SK-N-MC (cell line): ENCODE measurements at places on chromosomes 5 and 9.

DNA sequence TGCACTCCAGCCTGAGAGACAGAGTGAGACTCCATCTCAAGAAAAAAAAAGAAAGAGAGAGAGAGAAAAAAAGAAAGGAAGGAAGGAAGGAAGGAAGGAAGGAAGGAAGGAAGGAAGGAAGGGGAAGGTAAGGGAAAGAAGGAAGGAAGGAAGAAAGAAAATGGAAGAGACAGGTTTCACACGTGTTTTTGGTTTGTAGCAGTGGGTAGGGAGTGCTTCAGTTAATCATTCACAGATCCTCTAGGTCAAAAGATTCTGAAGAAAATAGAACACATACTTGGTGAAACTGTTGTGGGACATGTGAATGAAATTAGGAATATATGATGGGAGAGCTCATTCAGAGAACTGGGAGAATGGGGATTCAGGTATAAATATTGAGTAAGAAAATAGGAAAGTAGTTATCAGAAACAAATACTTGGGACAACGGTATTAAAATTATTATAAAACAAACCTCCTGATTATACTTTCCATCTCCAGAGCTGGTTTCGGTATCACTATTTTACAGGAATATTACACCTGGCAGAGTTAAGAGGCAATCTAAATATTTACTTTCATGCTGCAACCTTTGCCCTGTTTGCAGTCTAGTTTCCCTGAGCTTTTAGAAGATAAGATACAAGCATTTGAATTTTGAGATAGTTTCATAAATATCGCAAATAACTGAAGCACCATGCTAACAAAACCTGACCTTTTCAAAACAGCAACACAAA lies 37.2 kb downstream of the MARVELD2 start:
- peak; percentile 37 for DNase-seq

- no peak for DNase-seq
These were observed 8.0 kb downstream of the KLF9 start for GRCh38 chr9:70406434-70406862.

- no peak for DNase-seq
These were observed 76.8 kb downstream of the GCNT4 start for GRCh38 chr5:74975582-74975981.

DNA sequence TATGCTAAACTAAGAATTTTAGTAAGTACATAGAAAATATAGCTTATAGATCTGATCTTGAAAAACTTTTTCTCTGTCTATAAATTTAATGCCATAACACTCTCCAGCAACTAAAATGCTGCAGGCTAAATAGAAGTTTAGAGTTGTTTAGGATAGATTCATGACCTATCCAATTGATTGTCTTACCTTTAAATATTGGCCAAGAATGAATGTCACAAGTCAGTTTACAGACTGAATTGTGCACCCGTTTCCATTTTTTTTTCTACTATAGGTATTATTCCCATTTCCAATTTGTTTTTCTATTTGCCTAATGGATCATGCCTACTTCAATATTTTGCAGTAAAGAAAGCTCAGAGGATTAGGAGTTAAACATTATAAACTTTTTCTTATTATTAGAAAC lies 129.5 kb downstream of the MLLT3 start:
- DNase-seq = no peak

DNA sequence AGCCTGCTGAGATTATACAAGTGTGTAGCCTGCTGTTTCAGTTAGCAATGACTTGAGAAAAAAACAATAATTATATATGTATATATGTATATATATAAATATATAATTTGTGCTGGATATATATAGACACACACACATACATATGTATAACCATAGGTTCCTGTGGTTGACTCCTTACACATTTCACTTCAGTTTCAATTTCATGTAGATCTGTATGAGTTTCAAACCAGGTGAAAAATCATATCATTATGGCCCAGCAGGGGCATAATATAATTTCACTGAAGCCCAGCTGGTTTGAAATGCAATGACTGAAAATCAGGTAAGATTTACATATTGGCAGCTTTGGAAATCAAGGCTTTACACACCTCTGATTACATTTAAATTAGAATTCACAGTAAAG lies 690.4 kb upstream of the CDH18 start:
- no peak for DNase-seq

DNA sequence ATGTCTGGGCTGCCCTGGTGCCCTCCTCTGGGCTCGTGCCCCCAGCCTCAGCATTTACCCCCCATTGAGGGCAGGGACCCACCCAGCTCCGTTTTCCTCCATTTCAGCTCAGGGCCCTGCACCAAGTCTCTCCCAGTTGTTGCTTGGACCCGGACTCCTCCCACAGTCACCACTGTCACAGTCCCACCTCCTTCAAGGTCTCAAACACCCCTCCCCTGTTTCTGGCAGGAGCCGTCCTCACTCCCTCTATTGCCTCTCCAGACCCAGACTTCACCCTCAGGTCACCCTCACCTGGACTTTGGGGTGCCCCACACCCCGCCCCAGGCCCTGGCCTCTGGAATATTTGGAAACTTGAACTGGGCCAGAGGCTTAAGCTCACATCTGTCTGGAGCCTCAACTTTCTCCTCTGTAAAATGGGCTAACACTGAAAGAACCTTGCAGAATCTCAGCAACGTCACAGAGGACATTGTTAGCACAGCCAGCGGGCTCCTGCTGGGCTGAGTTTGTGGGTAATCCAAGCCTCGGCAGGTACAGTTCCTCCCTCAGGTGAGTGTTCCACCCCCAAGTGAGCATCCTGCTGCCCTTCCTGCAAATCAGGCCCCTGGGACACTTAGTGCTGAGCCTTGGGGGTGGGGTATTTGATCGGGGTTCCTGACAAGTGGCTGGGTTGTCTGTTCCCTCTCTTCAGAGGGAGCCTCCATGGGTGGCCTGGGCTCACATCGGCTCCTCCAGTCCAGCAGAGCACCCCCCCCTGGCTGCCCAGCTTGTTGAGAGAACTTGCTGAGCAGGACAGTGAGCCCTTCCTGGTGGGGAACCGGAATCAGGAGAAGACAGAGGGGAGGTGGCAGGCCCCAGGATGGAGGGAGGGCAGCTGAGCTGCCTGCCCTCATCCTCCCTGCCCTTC lies 130.1 kb downstream of the C9orf50 start:
- DNase-seq = no peak

DNA sequence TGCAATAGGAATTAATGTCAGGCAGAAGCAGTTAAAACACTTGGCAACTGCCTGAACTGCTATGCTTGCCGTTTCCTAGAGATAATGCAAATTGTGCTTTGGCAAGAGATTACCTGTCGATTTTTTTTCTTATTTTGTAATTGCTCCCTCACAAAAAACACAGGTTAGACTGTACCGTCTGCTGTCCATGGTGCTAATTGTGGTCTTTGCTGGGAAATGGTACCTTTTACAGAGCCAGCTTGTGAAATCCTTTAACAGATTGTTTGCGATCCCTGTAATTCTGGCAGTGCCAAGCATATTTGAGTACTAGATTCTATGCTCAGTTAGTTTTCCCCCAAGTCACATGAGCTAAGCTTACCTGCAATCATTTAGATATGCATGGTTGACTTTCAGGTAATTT lies 2125.8 kb upstream of the WWC1 start:
- no peak for DNase-seq

GRCh38 chr5:127924606-127925005 lies 159.0 kb upstream of the SLC12A2 start:
- no peak for DNase-seq

GRCh38 chr5:158027806-158028775 lies 169.1 kb upstream of the CLINT1 start:
- no peak for DNase-seq

GRCh38 chr9:7560669-7561305 lies 238.8 kb downstream of the DMAC1 start:
- no peak for DNase-seq

DNA sequence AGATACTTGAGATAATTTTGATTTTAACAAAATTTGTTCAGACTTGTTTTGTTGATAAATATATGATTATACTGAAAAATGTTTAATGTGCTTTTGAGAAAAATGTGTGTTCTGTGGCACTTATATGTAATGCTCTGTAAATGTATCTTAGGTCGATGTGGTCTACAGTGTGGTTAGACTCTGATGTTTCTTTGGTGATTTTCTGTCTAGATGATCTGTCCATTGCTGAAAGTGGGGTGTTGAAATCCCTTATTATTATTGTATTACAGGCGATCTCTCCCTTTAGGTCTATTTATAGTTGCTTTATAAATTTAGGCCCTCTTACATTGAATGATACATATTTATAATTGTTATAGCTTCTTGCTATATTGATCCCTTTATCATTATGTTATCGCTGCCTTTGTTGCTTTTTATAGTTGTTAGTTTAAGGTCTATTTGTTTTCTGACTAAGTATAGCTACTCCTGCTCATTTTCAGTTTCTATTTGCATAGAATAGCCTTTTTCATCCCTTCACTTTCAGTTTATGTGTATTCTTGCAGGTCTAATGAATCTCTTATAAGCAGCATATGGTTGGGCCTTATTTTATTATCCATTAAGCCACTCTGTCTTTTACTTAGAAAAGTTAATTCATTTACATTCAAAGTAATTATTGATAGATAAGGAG lies 124.3 kb downstream of the MRPS30 start:
- DNase-seq = no peak

DNA sequence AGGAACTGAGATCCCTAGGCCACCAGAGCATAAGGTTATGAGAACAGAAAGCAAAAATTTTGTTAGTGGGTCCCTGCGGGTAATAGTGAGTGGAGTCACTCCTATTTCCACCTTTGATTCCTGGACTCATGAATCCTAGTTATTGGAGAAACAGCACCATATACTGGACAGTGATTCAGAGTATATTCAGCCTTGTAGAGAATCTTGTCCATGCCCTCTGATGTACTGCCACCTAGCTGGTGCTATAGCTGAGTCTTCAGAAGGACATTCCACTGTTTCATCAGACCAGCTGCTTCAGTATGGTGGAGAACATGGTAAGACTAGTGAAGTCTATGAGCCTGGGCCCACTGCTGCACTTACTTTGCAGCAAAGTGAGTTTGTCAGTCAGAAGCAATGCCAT lies 25.0 kb upstream of the ITGA2 start:
- DNase-seq = no peak

DNA sequence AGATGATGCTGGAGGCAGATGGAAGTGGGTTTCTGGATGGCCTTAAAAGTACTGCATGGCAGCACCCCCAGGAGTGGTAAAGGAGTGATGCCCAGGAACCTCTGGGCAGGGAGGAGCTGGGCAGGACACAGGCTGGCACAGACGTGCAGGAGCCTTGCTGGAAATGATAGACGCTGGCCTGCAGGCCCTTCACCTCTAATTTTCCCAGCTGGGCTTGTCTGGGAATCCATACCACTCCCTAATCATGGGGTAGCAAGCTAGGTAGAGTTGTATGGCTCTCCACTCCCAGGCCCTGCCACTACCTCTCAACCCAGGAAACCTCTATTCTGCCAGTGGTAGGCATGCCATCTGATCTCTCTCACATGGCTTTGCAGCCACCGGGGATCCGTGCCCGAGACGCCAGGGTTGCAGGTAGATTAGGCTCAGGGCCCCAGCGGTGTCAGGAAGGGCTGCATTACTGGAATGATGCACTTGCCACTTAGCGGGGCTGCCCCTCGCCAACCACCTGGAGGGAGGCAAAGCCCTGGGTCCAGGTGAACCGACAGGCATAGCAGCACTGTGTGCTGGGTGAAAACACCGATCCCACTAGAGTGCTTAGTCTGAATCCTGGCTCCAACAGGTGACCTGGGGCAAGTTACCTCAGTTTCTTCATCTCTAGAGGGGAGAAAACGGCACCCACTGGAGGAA lies 79.6 kb upstream of the SLC25A51 start:
- no peak for DNase-seq

DNA sequence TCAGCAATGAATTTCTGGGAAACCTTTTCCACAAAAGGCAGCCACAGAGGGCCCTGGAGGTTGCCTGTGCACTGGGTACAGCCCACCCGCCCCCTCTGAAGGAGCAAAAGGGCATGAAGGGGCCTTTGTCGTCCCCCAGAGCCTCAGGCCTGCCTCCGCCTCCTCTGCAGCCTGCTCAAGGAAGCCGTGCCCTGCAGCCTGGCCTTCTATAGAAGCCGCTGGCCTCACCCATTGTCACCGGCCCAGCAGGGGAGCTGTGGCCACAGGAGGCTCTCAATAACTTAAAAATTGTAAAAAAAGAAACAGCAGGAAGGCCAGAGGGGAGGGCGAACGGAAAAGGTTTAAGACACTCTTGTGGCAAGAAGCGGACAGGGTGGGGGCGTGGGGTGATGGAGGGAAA lies 213.3 kb downstream of the IRX2 start:
- no peak for DNase-seq

- no peak for DNase-seq
These were observed 134.7 kb downstream of the FBN2 start for GRCh38 chr5:128403333-128403732.

- no peak for DNase-seq
These were observed 27.3 kb downstream of the CPEB4 start for GRCh38 chr5:173915310-173916014.

DNA sequence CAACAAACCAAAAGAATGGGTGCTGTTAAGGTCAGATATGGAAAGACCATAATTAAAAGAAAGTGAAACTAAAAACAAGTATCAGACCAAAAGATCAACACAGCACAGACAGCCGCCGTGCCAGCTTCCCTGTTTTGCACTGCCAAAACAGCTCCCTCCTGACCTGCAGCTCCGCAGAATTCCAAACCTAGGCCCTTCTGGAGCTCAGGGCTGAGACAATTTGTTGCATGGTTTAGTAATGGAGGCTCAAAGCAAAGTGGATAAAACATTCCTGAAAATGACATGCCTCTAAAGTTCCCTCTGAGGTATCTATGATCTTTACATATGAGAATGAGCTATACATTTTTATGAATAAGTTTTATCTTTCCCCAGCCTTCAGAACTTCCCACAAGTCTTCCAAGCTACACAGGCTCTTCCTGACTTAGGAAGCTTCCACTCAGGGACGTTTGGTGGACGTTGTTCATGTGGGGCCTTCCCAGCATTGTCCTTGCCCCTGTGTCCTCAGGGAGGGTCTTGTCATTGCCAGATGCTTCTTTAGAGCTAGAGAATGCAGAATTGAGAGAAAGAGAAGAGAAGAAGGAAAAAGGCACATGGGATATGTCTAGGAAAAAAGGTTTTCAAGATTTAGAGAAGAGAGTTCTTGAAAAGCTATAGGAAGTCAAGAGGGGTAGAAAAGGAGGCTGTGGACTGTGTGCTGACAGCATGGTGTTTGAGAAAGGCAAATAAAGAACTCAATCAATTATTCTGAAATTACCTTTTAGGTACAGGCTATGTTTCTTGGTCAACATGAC lies 28.4 kb upstream of the SSBP2 start:
- no peak for DNase-seq

DNA sequence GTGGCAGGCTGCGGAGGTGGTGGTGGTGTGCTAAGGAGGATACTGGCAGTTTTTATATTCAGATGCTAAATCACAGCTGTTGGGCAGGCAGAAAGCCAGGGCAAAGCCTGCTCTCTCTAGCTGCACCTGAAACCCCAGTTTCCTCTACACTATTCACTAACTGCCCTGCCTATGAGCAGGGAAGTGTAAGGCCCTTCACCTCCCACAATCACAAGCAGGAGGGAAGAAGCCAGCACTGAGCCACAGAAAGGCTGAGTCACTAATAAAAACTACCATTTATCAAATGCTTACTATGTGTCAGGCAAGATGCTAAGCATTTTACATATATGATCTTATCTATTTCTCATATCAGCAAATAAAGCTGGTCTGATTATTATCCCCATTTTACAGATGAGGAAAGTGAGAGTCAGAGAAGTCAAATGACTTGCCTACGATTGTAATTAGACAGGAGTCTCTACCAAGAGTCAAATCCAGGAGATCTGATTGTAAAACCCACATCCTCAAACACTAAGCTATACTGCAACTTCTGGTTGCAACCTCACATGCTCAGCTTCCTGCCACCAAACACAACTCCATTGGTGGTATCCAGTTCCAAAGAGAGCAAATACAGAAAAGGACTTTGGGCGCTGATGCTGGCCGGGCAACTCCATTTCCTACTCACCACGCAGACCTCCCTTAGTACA lies 17.7 kb upstream of the IL6ST start:
- DNase-seq = no peak
